Thymus (tissue), 14 donors: ENCODE measurements at places on chromosomes 16 and 17.
A peak's percentile ranks its signal among the peaks of the same experiment; 100 is the strongest.

DNA sequence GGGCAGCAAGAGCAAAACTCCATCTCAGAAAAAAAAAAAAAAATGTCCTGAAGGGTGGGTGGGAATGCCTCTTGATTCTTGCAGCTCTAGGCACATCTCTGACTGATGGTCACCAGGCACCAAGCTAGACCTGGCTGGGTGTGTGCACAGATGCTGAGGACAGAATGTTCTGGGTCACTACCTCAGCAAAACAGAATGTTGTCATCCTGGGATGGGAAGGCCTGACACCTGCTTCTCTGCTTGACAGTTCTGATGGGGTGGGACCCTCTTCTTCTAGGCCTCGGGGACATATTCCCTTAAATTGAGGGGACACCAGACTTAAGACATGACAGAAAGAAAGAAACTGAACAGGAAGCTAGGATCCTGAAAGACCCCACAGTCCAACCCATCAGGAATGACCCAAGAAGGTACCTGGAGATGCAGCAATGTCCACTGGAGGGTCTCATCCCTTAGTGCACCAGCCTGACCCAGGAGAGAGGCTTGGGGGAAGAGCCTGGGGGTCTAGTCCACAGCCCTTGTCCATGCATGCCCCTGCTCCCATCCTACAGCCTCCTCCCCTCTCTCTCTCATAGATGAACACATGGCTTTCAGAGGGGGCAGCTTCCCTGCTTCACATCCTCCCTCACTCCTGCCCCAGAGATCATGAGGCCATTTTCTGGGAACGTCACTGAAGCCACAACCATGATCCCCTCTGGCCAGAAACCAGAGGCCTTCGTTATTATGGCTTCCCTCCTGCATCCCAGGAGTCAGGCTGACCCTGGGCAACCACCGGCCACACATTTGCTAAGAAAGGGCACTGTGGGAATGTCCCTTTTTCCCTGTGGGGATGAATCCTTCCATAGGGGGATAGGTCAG, 3.8 kb upstream of the STAT5B start:
- DNase-seq = no peak

GRCh38 chr16:57627184-57627871, 1.1 kb upstream of the ADGRG1 start:
- DNase-seq = no peak

DNA sequence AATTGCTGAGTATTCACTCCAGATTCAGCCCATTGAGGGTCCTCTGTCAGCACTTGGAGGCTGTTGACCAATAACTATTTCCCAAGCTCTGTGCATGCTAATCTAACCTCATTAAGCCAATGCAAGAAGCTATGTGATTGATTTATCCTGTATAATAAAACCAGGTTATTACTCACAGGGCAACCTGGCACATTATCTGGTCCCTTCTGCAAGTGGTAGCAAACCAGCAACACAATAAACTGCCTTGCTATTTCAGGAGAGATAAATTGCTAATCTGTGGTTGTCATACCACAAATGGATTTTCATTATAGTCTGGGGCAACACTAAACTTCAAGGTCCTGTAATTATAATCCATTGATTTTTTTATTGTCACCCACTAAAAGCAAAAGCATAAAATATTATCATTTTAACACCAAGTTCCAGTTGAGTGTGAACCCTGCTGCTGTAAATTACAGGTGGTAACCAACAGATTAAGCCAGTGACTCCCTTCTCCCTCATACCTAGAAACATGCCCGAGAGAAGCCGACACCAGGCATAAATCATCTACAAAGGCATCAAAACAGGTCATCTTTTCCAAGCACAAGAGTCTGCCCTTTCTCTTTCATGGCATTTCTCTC, 51.1 kb upstream of the SOX9 start:
- DNase-seq = no peak

- DNase-seq = peak; percentile 21
These were observed 431 bp downstream of the SLFN11 start for GRCh38 chr17:35372846-35373533.

- DNase-seq = no peak
These were observed 663 bp downstream of the CYB5D1 start for GRCh38 chr17:7858522-7858810.

GRCh38 chr16:1493746-1494094, 560 bp downstream of the TELO2 start:
- DNase-seq = no peak

- no peak for DNase-seq
These were observed 20.5 kb downstream of the MGAT5B start for GRCh38 chr17:76888661-76889060.

GRCh38 chr17:69997332-69997731, 77.7 kb upstream of the KCNJ16 start:
- no peak for DNase-seq

GRCh38 chr16:10902999-10903398, 26.0 kb downstream of the CIITA start:
- no peak for DNase-seq

DNA sequence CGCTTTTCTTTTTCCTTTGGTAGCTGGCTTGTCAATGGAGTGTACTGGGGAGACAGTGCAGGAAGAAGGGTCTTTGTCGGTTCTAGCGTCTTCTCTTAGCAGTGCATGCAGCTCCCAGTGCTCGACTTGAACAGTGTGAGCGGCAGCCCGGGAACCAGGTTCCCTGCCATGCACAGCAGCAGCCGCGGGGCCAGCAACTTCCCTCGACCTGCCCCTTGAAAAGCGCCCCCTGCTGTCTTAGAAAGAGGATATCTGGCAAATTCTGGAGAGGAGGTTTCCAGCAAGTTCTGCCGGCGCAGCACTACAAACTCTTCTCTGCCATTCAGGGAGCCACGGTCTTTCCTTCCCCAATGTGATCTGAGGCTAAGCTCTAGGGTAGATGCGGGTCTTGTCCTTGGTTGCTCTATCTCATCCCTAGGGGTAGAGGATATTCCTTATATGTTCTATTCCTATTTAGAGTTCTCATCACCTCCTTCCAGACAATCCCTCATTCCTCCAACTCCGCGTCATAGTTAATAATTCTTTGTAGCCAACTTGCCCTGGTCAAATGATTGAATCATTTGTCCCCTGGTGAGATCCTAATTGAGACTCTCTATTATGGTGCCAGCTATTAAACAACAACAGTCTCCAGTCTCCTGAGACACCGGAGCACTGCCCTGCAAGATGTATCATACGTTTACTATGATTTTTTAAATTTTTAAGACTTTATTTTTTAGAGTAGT, 451.3 kb downstream of the PMP22 start:
- DNase-seq = peak; percentile 42

GRCh38 chr16:25566183-25566582, 125.6 kb upstream of the HS3ST4 start:
- DNase-seq = no peak

- DNase-seq = no peak
These were observed 263.3 kb upstream of the CDH5 start for GRCh38 chr16:66103211-66103610.

DNA sequence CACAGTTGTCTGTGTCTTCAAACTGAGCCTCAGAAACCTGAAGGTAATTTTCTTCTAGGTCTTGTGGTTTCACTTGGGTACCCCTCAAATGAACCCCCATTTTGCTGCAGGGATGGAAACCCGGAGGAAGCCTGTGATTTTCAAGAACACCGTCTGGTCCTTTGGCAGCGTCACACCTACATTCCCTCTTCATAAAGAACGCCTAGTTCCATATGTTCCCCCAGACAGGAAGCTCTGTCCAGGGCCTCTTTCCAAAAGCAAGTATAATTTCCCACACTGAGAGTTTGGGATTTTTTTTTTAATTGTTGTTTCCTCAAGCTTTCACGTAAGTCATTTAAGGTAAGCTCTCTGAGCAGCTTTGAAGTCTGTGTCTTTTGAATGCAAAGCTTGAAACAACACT, 515.0 kb downstream of the TMEM114 start:
- no peak for DNase-seq

- no peak for DNase-seq
These were observed 168.8 kb downstream of the AATF start for GRCh38 chr17:37117373-37118142.
